DMS79 (cell line): ENCODE measurements at places on chromosomes 5 and 9.

GRCh38 chr5:20486826-20487225 is 498.8 kb upstream of the CDH18 start:
- no peak for DNase-seq

- DNase-seq: no peak
Observed at GRCh38 chr5:172751761-172752510, 19.1 kb downstream of the DUSP1 start.

DNA sequence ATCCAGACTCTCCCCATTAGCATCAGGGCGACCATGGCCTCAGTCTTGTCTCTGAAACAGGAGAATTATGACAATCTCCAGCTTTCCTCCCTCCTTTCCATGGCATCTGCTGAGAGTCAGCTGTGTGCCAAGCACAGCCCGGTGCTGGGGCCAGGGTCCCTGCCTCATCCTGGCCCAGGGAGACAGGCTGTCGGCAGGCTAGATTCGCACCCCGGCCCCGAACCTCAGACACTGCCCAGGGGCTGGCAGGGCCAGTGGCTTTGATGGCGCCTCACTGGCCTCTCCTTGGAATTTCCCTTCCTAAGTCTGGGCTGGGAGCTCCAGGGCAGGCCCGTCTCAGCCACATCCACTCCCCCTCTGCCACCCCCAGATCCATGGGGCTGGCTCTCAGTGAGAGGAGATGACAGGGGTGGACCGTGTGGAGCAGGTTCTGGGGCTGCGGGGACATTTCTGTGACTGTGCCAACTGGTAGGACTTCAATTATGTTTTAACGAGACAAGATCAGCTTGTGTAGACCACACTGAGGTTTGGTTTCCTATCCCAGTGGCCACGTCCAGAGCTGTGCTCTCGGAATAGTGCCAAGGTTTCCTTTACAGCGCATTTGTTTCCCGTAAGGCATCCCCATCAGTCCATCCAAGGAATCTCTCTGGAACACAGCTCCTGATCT is 15.5 kb downstream of the FAM163B start:
- no peak for DNase-seq

GRCh38 chr5:156497804-156498208 is 170.8 kb downstream of the SGCD start:
- DNase-seq: no peak

- DNase-seq: no peak
Observed at GRCh38 chr9:122058051-122058450, 35.1 kb downstream of the TTLL11 start.

- DNase-seq: peak; percentile 41
Observed at GRCh38 chr9:117411547-117411946, 3.3 kb downstream of the ASTN2 start.

- DNase-seq: no peak
Observed at GRCh38 chr9:32596936-32597335, 24.0 kb upstream of the NDUFB6 start.

DNA sequence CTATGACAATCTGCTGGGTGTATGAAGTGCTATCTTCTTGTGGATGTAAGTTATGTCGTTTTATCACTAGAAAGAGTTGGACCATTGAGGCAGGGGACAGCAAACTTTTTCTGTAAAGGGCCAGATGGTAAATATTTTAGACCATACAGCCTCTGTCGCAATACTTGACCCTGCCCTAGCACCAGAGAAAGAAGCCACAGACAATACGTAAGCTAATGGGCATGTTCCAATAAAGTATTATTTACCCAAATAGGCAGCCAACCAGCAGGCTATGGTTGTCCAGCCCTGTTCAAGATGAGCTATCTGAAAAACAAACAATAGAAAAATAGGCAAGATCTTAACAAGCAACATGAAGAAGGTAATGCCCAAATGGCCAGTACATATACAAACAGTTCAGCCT is 36.4 kb downstream of the MTX3 start:
- no peak for DNase-seq

- no peak for DNase-seq
Observed at GRCh38 chr9:22040760-22041159, 31.7 kb upstream of the CDKN2B start.

DNA sequence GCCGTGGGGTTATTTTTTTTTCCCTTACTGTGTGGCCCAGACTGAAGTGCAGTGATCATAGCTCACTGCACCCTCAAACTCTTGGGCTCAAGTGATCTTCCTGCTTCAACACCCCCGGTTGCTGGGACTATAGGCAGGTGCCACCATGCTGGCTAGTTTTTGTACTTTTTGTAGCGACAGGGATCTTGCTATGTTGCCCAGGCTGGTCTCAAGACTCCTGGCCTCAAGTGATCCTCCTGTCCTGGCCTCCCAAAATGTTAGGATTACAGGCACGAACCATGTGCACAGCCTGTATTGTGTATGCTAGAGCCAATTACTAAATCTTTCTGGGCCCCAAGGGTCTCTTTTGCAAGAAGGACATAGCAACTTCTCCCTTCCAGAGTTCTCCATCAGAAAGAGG is 23.1 kb downstream of the GALNT10 start:
- no peak for DNase-seq

- no peak for DNase-seq
Observed at GRCh38 chr5:7793895-7794294, 57.0 kb downstream of the CFAP90 start.

- no peak for DNase-seq
Observed at GRCh38 chr9:69472101-69472620, 147.1 kb downstream of the ENTREP1 start.

- no peak for DNase-seq
Observed at GRCh38 chr9:35729700-35730485, 2.1 kb downstream of the TLN1 start.

DNA sequence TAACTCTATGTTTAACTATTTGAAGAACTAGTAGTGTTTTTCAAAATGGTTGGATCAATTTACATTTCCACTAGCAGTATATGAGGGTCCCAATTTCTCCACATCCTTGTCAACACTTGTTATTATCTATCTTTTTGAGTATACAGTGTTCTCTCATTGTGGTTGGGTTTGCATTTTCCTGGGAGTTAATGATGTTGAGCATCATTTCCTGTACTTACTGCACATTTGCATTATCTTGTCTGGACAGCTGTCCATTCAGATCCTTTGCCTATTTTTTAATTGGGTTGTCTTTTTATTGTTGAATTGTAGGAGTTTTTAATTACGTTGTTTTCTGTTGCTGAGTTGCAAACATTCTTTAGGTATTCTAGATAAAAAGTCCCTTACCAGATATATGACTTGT is 103.4 kb upstream of the LRRTM2 start:
- no peak for DNase-seq

GRCh38 chr5:138337685-138338410 is at the start of gene FAM53C:
TSS of gene FAM53C (plus strand) at chr5:138338266. CDS start at chr5:138341336, 3,070 bp downstream.
- DNase-seq: peak; percentile 71

DNA sequence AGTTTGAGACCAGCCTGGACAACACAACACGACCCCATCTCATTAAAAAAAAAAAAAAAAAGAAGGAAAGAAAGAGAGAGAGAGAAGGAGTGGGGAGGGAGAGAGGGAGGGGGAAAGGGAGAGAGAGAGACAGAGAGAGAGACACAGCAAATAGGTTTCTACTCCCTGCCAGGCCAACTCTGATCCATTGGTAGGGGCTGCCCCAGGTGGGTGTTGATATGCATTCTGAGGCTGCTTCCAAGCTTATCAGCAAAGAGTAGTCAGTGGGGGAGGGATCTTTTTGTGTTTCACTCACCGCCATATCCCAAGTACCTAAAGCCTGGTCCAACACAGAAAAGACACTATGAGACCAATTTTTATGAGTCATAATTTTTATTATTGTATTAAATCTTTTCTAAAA is 57.0 kb upstream of the SAP30L start:
- no peak for DNase-seq

DNA sequence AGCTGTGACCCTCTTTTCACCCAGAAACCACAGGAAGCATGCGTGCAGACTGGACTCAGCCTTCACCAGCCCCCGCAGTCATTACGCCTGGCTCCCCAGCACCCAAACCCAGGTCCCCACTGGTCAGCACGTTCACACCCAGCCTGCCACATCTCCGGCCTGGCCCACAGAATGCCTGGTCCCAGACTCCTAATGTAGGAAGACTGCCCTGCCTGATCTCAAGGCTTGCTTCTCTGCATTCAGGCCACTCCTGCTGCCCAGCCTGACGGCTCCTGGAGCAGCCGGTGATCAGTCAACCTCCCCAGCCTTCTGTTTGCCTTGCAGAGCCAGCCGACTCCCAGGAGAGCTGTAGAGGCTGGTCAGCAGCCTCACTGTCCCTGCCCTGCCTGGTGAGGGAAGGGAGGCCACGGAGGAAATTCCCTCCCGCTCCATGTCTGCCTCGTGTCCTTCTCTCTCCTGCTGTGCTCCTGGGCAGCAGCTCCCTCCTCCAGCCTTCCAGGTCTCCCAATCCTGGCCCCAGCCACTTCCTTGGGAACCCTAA is 25.4 kb downstream of the ADAMTS2 start:
- DNase-seq: no peak

DNA sequence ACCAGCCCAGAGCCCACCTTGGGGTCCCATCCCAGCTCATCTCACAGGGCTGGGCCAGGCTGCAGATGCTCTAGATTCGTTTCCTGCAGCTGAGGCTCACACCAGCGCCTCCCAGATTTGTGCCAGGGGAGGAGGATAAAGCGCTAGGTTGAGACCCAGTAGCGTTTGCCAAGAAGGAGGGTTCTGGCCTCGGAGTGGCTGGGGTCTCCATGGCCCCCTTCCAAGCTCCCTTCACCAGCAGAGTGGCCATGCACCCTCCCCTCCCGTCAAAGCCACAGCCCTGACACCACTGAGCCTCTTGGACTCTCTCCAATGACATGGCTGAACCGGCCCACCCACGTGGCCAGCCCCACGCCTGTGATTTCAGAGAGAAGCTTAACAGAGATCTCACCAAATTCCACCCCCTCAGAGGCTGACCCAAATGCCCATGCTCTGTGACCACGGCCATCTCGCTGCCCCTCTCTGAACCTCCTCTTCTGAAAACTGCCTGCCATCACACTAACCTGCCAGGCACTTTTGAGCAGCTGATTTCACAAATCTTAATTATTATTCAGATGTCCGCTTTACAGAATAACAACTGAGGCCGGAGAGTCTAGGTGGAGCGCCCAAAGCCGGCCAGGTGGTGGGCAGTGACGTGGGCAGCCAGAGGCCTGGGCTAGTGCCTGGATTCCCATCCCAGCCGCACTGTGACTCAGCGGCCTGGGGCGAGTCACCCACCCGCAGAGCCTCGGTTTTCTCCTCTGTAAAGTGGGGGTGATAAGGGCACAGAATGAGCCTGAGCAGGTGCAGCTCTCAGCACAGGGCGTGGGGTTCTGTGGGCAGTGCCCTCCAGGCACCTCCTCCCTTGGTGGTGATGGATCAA is 155.7 kb downstream of the C9orf50 start:
- no peak for DNase-seq

DNA sequence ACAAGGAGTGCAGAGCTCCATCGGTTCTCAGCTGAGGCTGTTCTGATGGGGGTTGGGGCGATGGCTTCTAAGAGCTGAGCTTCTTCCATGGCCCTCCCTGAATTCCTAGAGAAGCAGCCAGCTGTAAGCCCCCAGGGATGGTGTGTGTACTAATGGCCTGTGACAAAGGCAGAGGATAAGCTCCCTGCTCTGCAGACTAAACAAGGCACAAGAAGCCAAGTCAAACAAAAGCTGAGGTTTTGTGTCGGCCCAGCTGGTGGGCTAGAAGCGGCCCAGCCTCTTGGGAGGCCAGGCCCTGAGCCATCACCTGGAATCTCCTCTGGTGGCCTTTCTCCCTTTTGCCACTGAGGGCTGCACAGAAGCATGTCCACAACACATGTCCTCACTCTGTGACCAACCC is 75.0 kb upstream of the XPA start:
- no peak for DNase-seq

DNA sequence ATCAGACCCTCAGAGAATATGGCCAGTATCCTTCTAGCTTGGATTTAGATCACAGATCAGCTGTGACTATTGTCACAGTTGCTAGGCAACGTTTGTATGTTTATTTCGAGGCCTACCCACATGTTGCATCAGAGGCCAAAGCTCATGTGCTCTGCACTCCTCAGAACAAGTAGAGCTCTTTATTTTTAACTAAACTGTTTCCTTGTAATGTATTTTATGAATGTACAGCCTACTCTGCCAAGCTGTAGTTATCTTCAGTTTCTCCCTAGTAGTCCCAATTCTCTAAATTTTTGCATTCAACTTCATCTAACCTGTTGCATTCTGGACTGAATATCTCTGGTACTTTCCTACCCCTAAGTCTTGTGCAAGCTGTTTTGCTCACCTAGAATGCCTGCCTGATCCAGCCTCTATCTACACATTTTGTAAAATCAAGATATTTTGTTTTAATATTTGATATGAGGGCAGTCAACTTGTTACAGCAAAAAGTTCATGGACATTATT is 52.8 kb downstream of the CAST start:
- DNase-seq: no peak

DNA sequence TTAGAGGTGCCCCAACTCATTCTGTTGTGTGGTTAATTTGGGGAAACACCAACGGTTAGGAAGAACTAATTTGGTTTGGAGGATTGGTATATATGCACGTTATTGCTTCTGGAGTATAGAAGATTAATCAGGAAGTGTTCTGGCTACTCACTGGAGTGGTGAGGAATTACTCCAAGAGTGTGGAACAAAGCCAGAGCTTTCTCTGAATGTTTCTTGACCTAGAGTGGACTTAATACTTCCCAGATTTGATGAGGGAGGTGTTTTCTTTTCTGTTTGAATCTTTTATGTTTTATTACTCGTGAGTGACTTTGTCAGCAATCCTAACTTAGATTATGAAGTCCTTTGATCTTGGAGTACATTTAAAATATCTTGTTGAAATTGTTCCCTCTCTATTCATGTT is 163.7 kb downstream of the MAN2A1 start:
- no peak for DNase-seq

DNA sequence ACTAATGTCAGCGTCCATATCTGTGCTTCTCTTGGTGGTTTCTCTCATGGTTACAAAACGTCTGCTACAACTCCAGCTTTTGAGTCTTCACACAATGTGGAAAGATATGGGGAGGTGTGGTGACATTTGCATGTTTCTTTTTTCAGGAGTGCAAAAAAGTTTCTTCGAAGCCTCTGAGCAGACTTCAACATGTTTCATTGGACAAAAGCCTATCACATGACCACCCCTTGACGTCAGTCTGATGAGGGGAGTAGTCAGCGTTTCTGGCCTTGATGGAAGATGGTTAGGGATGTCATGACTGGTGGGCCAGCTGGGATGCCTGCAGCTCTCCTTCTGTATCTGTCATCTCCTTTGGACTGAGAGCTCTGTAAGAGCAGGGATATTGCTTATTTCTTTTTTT is 61.4 kb downstream of the PTPDC1 start:
- no peak for DNase-seq

DNA sequence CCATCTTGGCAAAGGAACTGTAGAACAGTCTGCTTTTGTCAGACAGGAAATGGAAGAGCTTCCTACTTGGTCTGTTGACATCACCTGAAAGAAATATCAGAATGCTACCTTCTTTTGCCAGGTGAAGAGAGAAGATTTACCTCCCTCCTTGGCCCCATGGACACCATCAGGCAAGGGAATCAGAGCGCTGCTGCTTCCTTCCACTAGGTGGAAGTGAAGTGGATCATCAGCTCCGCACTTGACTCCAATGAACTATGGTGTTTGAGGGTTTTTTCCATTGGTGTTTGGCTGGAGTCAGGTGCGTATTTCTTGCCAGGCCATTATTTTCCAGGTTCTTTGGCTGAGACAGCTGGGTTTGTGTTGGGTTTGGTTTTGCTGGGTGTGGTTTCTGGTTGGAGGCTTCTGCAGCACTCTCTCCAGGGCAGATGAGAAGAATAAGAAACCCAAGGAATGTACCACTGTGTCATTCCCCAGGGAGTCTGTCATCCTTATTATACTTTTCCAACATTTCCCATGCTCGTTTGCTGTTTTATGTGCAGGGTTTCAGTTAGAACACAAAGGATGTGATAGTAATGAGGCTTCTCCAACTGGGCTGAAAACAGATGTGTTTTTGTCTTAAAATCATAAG is 12.4 kb downstream of the SPATA31E1 start:
- no peak for DNase-seq
